ENCODE measurements at places on chromosomes 7 and 10.

DNA sequence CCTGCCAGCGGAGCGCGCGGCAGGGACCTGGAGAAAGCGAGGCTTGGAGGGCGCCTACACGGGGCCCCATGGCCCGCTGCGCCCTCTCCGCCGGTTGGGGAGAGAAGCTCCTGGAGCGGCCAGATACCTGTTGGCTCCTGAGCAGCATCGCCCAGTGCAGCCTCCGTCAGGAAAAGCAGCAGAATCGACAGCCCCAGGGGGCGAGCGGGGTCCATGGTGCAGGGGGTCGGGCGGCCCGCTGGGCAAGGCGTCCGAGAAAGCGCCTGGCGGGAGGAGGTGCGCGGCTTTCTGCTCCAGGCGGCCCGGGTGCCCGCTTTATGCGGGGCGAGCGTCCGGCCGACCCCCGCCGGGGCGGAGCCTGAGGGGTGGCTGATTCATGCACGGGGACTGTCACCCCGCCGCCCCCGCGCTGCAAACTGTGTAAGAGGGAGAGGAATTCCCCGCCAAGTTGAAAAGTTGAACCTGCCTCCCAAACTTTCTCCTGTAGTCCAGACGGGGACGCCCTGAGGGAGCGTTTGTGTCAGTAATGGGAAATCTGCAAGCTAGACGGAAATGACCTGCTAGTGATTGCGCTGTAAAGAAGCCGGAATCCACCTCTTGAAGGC lies at the start of gene TFPI2:
Gene TFPI2, minus strand, starts transcription at position 290 of the 605 bp plus-strand sequence. Its CDS starts 75 bp downstream, at position 215.
- peak; percentile 66 for DNase-seq

DNA sequence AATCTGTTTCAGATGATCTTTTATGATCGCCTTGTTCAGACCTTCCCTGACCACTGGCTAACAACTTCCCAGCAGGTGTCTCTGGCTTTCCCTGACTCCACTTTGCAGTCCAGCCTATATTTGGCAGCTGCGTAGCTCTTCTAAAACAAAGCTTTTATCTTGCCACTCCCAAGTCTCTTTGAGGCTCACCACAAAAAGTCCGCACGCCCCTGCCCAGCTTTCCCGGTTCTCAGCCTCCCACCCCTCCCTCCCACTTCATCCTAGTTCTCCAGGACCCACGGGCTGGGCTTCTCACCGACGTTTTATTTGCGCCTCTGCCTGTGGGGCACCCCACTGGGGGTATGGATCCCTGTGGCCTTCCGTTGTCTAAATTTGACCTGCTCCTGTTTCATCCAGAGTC lies 58.9 kb upstream of the USP6NL start:
- no peak for DNase-seq

DNA sequence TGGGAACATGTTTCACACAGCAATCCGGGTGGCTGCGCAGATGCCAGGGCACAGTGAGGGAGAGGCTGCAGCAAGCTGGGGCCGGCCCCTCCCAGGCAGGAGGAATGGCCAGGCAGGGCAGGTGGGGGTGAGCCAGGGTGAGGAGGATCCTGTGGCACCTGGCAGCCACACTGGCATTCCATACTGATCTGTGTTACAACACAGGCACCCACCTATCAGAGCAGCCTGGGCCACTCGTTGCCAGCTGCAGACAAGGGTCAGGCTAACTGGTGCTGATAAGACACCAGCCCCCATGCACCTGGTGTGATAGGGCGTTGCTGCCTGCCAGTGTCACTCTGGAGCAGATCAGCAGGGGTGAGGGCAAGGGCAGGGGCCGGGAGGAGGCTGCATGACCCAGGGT lies 16.6 kb upstream of the RET start:
- no peak for DNase-seq

DNA sequence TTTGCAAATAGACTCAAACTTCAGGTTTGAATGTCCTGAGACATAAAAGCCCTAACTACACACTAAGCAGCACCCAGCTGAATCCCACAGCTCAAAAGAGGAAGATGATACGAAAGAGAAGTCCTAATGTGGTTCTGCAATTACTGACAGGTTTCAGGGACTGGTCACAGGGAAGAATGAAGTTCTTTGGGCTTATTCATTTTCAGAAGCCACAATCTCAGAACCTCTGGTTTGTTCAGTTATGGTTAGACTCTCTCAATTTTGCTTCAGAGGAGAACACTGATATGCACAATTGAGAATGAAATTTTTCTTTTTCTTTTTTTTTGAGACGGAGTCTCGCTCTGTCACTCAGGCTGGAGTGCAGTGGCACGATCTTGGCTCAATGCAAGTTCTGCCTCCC lies 94.6 kb upstream of the FAM180A start:
- DNase-seq = no peak

- DNase-seq = peak; percentile 48
Observed at GRCh38 chr7:32890010-32890792, 1.4 kb downstream of the KBTBD2 start.

- DNase-seq = peak; percentile 20
Observed at GRCh38 chr7:99551334-99551733, 580 bp downstream of the FAM200A start.

- DNase-seq = no peak
Observed at GRCh38 chr10:6986927-6987326, 406.9 kb upstream of the PRKCQ start.

- DNase-seq = no peak
Observed at GRCh38 chr10:109591601-109592000, 331.7 kb downstream of the XPNPEP1 start.

DNA sequence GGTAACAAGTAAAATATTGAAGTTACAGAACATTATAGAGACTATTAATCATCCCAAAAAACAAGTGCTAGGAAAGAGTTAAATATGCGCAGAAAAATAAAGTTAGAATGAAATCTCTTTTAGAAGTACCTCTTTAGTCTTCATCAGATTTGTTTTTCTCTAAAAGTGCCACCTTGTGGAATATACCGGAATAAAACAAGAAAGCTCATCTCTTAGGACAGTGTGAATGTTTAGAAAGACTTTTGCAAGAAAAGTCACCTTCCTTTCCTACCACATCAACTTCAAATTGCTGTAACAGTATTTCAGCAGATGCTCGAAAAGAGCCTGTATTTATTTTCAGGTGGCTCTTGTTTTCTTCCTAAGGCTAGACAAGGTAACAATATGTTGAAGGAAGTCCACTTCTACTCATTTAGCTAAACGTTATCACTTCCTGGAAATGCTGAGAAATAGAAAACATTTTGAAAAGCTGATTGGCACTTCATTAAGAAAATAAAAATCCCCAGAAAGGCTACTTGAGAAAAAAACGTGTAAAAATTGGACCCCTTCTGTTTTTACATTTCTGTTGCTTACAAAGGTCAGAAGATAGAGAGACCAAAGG lies 19.8 kb upstream of the FAM133B start:
- DNase-seq = no peak

- no peak for DNase-seq
Observed at GRCh38 chr7:14931511-14932215, 29.1 kb upstream of the DGKB start.

GRCh38 chr7:124930655-124931597 lies 1.3 kb upstream of the POT1 start:
- DNase-seq = no peak

GRCh38 chr10:100356067-100357017 lies 9.3 kb downstream of the SCD start:
- no peak for DNase-seq

DNA sequence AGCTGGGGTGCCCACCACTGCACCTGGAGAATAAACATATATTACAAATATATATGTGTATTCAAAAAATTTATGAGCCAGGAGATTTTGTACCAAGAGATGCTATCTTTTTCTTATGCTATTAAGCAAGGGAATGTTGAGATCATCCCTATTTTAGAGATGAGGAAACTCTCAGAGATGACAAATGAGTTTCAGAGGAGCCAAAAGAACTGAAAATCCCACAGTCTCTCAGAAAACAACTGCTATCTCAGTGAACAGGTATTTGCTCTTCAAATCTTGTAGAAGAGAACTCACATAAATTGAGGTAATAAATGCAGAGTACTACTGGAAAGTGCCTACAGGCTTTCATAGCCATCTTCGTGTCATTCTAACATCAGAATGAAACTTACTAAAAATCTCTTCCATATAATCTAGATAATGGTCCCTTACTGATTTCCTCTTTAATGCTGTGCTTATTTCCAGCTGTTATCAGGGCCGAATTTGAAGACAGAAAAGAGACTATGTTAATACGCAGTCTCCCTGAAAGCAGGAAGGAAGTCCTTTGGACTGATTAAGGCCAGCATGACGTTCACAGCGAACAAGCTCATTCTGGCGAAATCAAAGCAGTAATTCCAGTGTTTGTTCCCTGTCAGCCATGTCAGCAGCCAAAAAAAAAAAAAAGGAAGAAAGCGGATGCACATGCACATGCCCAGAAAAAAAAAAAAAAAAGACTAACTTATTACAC lies 29.4 kb upstream of the ANAPC16 start:
- DNase-seq = no peak

DNA sequence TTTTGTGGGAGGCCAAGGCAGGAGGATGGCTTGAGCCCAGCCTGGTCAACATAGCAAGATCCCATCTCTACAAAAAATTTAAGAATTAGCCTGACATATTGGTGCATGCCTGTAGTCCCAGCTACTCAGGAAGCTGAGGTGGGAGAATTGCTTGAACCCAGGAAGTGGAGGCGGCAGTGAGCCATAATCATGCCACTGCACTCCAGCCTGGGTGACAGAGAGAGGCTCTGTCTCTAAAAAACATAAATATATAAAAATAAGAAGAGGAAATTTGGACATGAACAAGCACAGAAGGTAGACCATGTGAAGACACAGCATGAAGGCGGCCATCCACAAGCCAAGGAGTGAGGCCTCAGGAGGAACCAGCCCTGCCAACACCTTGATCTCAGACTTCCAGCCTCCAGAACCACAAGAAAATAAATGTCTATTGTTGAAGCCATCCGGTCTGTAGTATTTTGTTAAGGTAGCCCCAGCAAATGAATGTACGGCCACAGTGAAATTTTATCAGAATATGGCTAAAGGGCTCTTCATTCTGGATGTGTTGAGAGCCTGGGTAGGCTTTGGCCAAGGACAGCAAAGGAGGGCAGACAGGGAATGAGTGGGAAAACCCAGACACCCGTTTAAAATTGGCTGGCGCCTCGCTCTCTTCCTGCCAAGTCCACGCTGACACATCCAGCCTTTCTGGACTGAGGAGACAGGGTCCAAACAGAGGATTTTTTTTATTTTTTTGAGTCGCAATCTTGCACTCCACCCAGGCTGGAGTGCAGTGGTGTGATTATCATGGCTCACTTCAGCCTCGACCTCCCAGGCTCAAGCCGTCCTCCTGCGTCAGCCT lies 12.9 kb upstream of the GRID2IP start:
- no peak for DNase-seq

GRCh38 chr7:2513702-2514101 lies 5.9 kb upstream of the LFNG start:
- no peak for DNase-seq
